ENCODE measurements at places on chromosomes 1 and 21.

DNA sequence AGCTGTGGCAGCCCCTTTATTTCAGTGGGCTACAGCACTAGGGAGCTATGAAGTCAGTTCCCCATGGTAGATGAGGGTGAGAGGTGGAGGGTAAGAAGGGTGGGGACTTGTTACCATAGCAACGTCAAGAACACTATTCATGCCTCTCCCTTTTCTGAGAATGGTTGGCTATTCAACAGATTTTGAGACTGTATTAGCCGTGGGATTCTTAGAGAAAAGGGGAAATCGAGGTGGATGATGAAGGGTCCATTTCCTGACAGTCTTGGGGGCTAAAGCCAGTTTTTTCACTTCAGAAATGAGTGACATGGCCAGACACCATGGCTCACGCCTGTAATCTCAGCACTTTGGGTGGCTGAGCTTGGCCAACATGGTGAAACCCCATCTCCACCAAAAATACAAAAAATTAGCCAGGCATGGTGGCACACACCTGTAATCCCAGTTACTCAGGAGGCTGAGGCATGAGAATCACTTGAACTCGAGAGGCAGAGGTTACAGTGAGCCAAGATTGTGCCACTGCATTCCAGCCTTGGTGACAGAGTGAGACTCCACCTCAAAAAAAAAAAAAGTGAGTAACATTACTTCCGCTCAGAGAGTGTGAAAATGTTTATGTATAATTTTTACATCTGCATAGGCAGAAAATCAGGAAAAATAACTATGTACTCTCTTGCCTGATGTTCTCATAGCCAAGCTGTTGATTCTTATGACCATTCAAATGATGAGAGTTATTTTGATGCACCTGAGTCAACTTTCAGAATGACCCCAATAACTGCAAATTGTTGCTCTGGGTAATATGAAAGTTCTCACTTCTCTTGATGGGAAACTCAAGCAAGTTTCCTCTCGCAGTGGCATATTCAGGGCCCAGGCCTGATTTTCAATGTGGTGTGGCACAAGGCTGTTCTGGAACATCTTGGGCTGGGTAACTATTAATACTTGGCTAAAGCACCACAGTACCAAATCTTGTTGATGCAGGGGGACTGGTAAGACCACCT lies 23.2 kb upstream of the RGSL1 start:
- no peak for DNase-seq

GRCh38 chr21:40633048-40633447 lies 213.9 kb downstream of the DSCAM start:
- no peak for DNase-seq

DNA sequence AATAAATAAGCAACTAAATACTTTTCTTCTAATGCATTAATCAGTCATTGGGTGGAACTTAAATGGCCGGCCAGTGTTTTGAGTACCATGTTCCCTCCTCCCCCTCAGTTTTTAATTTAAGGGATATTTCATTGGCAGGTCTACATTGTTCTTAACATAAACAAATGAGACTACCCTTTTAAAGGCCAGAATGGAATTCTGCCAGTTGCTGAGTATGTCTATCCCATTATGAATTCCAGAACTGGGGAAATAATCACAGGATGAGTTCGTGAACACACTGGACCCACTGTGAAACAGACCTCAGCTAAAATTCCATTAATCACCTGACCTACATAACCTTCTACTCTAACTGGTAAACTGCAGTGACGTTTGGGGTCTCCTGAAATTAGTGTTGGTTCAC lies 305.5 kb upstream of the PKN2 start:
- DNase-seq, result no peak

DNA sequence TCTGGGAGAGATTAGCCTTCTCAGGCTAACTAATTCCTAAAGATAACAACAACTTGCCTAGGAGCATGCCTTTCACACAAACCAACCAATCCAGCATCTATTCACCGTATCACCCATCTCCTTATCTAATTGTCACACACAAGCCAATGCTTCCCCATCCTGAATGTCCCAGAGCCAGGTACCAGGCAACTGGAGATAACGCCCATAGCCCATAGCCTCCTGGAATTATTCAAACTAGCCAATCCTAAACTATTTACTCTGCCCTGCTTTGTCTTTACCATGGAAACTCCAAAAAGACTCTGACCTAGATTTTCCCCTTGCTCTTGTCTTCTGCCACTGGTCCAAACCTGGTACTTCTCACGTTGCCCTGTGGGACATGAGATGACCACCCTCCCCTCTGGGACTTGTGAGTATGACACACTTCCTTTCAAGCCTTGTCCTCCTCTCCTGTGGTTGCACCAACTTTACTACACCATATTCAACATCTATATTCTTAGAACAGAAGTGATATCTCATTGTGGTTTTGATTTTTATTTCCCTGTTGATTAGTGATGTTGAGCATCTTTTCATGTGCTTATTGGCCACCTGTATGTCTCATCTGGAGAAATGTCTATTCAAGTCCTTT lies 8.8 kb upstream of the ATG4C start:
- DNase-seq, result no peak

GRCh38 chr1:60169206-60169605 lies 95.6 kb upstream of the C1orf87 start:
- DNase-seq, result no peak

DNA sequence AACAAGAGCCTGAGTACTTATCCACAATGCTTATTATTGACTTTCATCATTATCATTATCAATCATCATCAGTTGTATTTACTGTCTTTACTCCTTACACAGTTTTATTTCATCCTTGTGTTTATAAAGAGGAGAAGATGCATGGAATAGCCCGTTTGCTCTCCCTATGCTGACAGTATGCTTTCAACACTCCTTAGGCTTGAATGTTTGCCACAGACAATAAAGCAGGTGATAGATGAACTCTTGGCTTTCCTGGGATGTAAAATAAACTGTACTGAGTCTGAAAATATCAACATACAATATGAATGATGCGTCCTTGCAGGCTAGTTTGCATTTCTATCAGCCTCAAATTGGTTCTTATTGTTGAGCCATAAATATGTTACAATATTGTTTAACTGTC lies 891.8 kb upstream of the NCAM2 start:
- no peak for DNase-seq

DNA sequence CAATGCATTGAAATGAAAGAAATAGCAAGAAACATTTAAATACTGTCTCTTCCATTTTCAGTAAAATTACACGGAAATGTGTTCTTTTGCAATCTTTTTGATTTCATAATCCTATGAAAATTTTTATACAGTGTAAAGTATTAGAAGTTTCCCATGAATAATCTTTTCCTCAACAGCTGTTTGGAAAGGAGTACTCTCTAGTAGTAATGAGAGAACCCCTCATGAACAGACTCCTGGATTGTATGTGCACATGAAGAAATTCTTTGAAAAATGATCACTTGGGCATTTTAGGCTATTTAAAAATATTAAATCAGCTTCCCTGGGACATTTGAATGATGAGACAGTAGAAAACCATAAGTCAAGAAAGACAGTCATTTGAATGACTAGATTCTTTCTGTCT lies 64.4 kb downstream of the LHX9 start:
- peak; percentile 32 for DNase-seq

Measured in fibroblast of skin of left quadriceps (primary cell).